ENCODE measurements at places on chromosomes 5 and 9. TPM values are rescaled to one million over a fixed set of nuclear protein-coding genes. Genes with fewer than 3 reads are reported as not detected.

GRCh38 chr9:109052416-109052815 is 39.1 kb upstream of the CTNNAL1 start:
- no peak overlapping the region for H3K4me3 ChIP-seq
- H3K4me1 ChIP-seq, result peaks cover 27% of the 10 kb centered on the region
- peak overlapping the region; percentile 70 for H3K27ac ChIP-seq
- no peak for DNase-seq
- peaks cover 14% of the 10 kb centered on the region for H3K36me3 ChIP-seq

GRCh38 chr9:114037961-114038723 is 40.0 kb downstream of the AMBP start:
- no peaks in the 10 kb centered on the region for H3K27me3 ChIP-seq
- H3K27ac ChIP-seq, result no peak overlapping the region
- H3K4me1 ChIP-seq, result no peaks in the 10 kb centered on the region
- no peak for DNase-seq
- H3K4me3 ChIP-seq, result no peak overlapping the region

TGFBI gene
- 190 TPM for total RNA-seq

- no peaks in the 10 kb centered on the region for H3K36me3 ChIP-seq
- H3K4me3 ChIP-seq, result no peak overlapping the region
- no peak overlapping the region for H3K27ac ChIP-seq
These were observed 34.4 kb downstream of the GCNT4 start for GRCh38 chr5:75017971-75018370.

CCDC192 gene
- total RNA-seq, result 2.1 TPM

Measured in tibial nerve (tissue), 4 donors.